A549 treated with ZK216348 at 1 μM for 4 hours (cell line): ENCODE measurements at places on chromosomes 2 and 18. TPM values are rescaled to one million over a fixed set of nuclear protein-coding genes. Genes with fewer than 3 reads are reported as not detected.

Gene DSG1
- total RNA-seq, result not detected in 5 replicates

Gene COL4A3
- 0.28 to 1.3 TPM (median 0.82 TPM) in 5 replicates for total RNA-seq

Gene BIN1
- total RNA-seq, result 25.6 to 33.2 TPM (median 29.9 TPM) in 5 replicates

Gene SCYGR4
- not detected in 5 replicates for total RNA-seq

Gene LINC00305
- not detected in 5 replicates for total RNA-seq

Gene GPD2
- 22.3 to 40.3 TPM (median 26.7 TPM) in 5 replicates for total RNA-seq

Gene ASB18
- total RNA-seq, result not detected in 5 replicates

Gene MTIF2
- 39.8 to 50.7 TPM (median 40.8 TPM) in 5 replicates for total RNA-seq

Gene POTEF
- not detected in 5 replicates for total RNA-seq

Gene RGPD3
- 0.11 to 0.20 TPM (median 0.14 TPM) in 5 replicates for total RNA-seq

Gene IGFBP5
- total RNA-seq, result 0.08 to 0.24 TPM (median 0.20 TPM) in 5 replicates

Gene TMEM200C
- total RNA-seq, result not detected in 5 replicates

Gene HOXD3
- total RNA-seq, result 0.14 to 0.32 TPM in 2 of 5 replicates, not detected in the others

Gene SLC4A5
- total RNA-seq, result 0.11 to 0.69 TPM (median 0.63 TPM) in 5 replicates

Gene GAL3ST2
- total RNA-seq, result 0.20 to 0.46 TPM (median 0.33 TPM) in 5 replicates

Gene MYCN
- total RNA-seq, result not detected in 5 replicates

Gene SYT4
- not detected in 5 replicates for total RNA-seq

Gene STARD6
- not detected in 5 replicates for total RNA-seq

Gene GPR45
- not detected in 5 replicates for total RNA-seq

Gene NPAS2
- 54.8 to 101 TPM (median 89.3 TPM) in 5 replicates for total RNA-seq

Gene CD8A
- 0.20 to 0.42 TPM (median 0.28 TPM) in 5 replicates for total RNA-seq

Gene TLX2
- 0.15 to 0.74 TPM (median 0.21 TPM) in 5 replicates for total RNA-seq

Gene ARHGAP15
- total RNA-seq, result not detected in 5 replicates

Gene SPATA3
- total RNA-seq, result not detected in 5 replicates

Gene CYS1
- total RNA-seq, result 1.2 to 1.8 TPM (median 1.4 TPM) in 5 replicates

Gene ACP1
- total RNA-seq, result 177 to 303 TPM (median 183 TPM) in 5 replicates

Gene EFR3B
- 11.1 to 14.8 TPM (median 12.7 TPM) in 5 replicates for total RNA-seq

Gene CFAP65
- total RNA-seq, result 0.11 to 0.23 TPM (median 0.18 TPM) in 5 replicates

Gene EN1
- 0.89 to 1.4 TPM (median 1.0 TPM) in 5 replicates for total RNA-seq

Gene NT5DC4
- total RNA-seq, result not detected in 5 replicates

Gene LIMS4
- 0.33 to 1.4 TPM (median 0.62 TPM) in 5 replicates for total RNA-seq

Gene CERKL
- 0.21 to 0.91 TPM (median 0.24 TPM) in 5 replicates for total RNA-seq

Gene NRP2
- 92.4 to 182 TPM (median 157 TPM) in 5 replicates for total RNA-seq

Gene SLC9A4
- total RNA-seq, result not detected in 5 replicates

Gene ANO7
- total RNA-seq, result 1.3 to 3.0 TPM (median 2.2 TPM) in 5 replicates

Gene ZNF2
- 2.4 to 3.8 TPM (median 3.5 TPM) in 5 replicates for total RNA-seq

Gene TGFA
- 5.1 to 6.6 TPM (median 5.9 TPM) in 5 replicates for total RNA-seq

Gene TUBA3D
- total RNA-seq, result 0.78 to 1.7 TPM (median 0.90 TPM) in 5 replicates

Gene AUP1
- total RNA-seq, result 161 to 256 TPM (median 248 TPM) in 5 replicates

Gene C2orf66
- total RNA-seq, result 0.11 TPM in 1 of 5 replicates, not detected in the others

Gene FSHR
- total RNA-seq, result not detected in 5 replicates

Gene NGEF
- 12.8 to 20.8 TPM (median 17.1 TPM) in 5 replicates for total RNA-seq

Gene ALKAL2
- not detected in 5 replicates for total RNA-seq

Gene CPO
- 0.13 TPM in 1 of 5 replicates, not detected in the others for total RNA-seq

Gene GKN2
- 2.7 to 6.0 TPM (median 3.7 TPM) in 5 replicates for total RNA-seq

Gene CHRND
- not detected in 5 replicates for total RNA-seq

Gene GLI2
- total RNA-seq, result 15.4 to 28.5 TPM (median 26.0 TPM) in 5 replicates

Gene SLC8A1
- 0.27 to 0.57 TPM (median 0.41 TPM) in 5 replicates for total RNA-seq

Gene UGT1A10
- total RNA-seq, result 0.18 to 0.52 TPM (median 0.23 TPM) in 3 of 5 replicates, not detected in the others

Gene CLHC1
- 1.3 to 3.2 TPM (median 1.8 TPM) in 5 replicates for total RNA-seq

Gene RNF125
- 0.18 to 1.1 TPM (median 0.47 TPM) in 5 replicates for total RNA-seq

Gene PRKAG3
- not detected in 5 replicates for total RNA-seq

Gene PGAP1
- total RNA-seq, result 1.1 to 3.3 TPM (median 2.5 TPM) in 5 replicates

Gene CYRIA
- 0.04 to 0.60 TPM (median 0.17 TPM) in 5 replicates for total RNA-seq

Gene CFAP221
- total RNA-seq, result 0.20 to 0.64 TPM (median 0.35 TPM) in 5 replicates

Gene NEU2
- not detected in 5 replicates for total RNA-seq

Gene CHAC2
- total RNA-seq, result 10.0 to 14.9 TPM (median 11.5 TPM) in 5 replicates

Gene ANKRD30B
- total RNA-seq, result not detected in 5 replicates
